ENCODE measurements at places on chromosomes 6 and 20.

GRCh38 chr6:52435345-52435744 is 15.2 kb downstream of the EFHC1 start:
- DNase-seq = no peak

GRCh38 chr20:21508230-21509078 is 5.4 kb downstream of the NKX2-2 start:
- peak; percentile 87 for DNase-seq

GRCh38 chr6:37142050-37142614 is 27.8 kb upstream of the PIM1 start:
- no peak for DNase-seq

- DNase-seq = no peak
These were observed 12.6 kb upstream of the ZFP64 start for GRCh38 chr20:52204136-52204535.

DNA sequence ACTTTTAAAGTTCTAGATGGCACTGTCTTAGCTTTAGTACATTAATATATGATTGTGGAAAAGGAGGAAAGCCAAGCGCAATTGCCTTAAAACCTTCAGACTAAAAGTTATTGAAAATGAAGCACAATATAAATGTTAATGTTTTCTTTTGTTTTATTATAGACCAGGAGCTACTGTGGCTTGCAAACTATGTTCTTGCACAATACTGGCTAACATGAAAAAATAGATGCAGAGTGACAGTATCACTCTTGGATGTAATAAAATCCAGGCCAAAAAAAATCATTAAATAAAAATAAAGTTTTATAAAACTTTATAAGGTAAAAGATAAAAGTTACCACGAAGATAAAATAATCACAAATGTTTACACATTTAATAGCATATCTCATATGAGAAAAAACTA is 18.3 kb upstream of the PLN start:
- no peak for DNase-seq

DNA sequence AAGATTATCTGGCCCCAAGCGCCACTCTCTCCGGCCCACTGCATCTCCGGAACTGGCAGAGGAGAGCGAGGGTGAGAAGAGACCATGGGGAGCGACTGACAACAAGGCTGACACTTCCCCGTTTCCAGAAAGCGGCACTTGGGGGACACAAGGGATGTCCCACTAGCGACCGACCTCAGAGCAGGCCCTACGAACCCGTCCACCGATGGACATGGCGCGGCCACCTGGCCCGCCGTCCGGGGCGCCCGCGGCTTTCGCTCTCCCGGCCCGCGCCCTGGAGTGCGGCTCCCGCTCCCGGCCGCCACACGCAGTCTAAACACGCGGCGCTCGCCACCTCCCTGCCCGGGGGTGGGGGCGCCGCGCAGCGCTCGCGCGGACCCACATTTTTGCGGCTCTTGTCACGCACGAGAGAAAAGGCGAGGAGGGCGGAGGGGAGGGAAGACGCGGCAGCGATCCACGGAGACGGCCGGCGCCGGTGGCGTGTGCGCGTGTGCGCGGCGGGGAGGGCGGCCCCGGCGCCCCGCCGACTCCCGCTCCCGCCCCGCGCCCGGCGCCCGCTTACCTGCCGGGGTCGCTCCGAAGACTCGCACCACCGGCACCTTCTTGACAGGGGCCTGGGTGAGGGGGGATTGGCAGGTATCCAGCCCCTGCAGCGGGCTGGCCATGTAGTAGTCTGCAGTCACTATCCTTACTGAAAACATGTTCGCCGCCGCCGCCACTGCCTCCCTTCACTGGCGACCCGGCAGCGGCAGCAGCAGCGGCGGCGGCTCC is 645 bp downstream of the REV3L start:
- DNase-seq = peak; percentile 57

DNA sequence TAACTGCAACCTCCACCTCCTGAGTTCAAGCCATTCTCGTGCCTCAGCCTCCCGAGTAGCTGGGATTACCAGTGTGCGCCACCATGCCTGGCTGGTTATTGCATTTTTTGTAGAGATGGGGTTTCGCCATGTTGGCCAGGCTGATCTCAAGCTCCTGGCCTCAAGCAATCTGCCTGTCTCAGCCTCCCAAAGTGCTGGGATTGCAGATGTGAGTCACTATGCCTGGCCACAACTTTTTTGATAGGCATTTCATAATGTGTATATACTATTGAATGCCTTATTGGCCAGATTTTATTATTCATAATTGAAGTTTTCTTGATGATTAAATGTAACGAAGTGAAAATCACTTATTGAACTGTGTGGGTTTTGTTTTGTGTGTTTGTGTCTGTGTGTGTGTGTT is 27.9 kb downstream of the FIG4 start:
- no peak for DNase-seq

- DNase-seq = no peak
These were observed 5.4 kb downstream of the BMP6 start for GRCh38 chr6:7731294-7731693.

- no peak for DNase-seq
These were observed 95.3 kb downstream of the FOXO3 start for GRCh38 chr6:108655806-108656651.

DNA sequence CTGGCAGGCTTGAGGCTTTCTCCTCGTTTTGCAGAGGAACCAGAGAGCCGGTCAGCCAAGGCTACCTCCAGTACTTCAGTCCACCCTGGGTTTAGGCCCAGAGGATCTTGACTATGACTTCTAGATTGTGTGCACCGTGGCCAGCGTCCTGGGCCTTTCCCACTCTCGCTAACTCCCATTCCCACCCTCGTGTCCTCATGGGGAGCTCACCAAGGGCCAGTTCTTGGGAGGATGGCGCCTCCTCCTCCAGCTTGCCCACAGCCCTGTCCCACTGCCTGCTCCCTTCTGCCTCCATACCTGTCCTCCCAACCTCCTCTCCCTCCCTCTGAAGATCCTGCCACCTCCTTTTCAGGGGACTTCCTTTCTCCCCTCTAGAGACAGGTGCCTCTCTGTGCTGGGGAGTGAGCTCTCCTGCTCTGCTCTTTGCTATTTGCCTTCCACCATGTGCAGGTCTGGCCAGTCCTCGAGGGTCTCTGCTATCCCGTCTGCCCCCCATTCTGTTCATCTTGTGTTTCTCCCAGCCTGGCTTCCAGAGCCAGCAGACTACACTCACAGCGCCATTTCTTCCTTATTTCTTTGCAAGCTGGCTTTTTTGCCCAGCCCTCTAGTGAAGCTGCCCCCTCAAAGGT is 4.4 kb upstream of the SYNJ2 start:
- no peak for DNase-seq

DNA sequence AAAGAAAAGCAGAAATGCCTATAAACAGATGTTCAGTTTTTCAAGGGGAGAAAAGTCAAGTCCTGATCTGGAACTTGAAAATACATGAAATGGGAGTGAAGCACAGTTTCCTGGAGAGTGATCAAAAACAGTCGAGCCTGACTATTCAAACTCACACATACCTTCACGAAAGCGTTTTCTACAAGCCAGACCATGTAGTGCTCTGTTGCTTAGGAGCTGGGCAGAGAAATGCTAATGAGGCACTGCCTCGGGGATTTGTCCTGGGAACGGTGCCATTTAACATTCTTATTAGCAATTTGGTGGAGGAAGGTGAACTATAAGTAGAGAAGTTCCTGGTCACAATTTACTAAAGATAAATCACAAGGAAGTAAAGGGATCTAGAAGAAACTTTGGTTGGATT is 5.9 kb downstream of the NHSL1 start:
- no peak for DNase-seq

GRCh38 chr20:9258901-9259300 is 190.0 kb downstream of the PLCB4 start:
- no peak for DNase-seq

GRCh38 chr6:63014290-63014689 is 197.0 kb upstream of the FKBP1C start:
- DNase-seq = no peak

DNA sequence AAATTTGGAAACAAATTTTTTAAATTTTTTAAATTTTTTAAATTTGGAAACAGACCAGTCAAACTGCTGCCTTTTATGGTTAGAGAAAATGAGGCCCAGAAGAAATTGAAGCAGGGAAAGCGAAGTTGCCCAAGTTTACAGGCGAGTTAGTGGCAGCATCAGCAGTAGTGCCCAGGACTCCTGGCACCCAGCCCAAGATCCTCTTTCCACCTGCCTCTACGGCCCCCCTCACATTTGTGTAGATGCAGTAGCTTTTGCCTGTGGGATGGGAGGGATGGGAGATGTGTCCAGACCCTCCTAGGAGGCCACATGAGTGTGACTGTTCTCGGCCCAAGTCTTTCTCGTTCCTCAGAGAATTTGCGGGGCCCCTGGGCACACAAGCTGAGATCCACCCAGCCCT is 49.8 kb downstream of the HNF4A start:
- no peak for DNase-seq

DNA sequence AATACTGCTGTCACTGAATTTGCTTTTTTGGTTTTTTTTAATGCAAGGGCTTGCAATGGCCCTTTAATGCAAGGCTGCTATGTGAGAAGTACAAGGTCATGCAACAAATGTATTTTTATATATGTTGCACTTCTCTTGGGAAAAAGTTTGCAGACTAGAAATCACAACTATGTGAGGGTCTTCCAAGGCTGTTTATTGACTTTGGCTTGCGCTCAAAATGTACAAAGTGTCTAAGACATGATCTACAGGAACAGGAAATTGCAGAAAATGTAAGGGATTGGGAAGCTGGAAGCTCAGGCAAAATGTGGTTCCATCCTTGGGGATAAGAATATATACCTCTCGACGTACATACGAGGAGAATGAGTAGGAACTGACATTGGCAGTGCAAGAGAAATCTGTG is 92.2 kb upstream of the F13A1 start:
- DNase-seq = no peak

DNA sequence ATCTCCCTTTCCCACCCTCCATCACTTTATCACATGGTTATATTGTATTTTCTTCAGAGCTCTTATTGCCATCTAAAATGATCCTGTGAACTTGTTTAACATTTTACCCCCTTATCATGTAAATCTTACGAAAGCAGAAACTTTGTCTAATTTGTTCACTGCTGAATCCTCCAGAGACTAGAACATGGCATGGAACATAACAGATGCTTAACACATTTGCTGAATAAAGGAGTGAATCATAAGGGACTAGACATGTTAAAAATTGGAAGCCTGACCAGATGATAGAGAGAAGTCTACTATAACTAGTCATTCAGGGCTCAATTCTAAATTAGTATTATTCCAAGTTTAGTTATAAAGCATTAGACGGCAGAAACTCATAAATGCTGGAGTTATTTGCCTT is 73.3 kb downstream of the MAN1A1 start:
- no peak for DNase-seq

DNA sequence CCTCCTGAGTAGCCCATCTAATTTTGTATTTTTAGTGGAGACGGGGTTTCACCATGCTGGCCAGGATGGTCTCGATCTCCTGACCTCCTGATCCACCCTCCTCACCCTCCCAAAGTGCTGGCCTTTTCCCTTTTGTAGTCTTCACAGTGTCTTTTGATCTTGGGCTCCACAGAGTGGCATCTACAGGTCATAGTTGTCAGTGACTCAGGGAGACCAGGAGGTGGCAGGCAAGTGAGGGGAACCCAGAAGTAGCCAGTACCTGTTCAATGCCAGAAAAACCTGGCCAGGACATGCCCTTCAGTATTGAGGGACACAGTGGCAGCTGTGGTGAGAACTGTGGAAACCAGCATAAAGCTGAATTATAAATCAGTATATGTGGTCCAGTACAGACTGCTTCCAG is 19.6 kb downstream of the RPP21 start:
- DNase-seq = no peak

GRCh38 chr6:64489763-64490162 is 854.2 kb downstream of the PHF3 start:
- DNase-seq = no peak

GRCh38 chr6:142853244-142854180 is 91.5 kb downstream of the HIVEP2 start:
- DNase-seq = no peak

GRCh38 chr20:47677635-47678453 is 107.4 kb downstream of the SULF2 start:
- DNase-seq = no peak

GRCh38 chr20:53642196-53643030 is 48.8 kb upstream of the ZNF217 start:
- DNase-seq = peak; percentile 10

- DNase-seq = no peak
These were observed 178.9 kb upstream of the MYLIP start for GRCh38 chr6:15949982-15950381.

DNA sequence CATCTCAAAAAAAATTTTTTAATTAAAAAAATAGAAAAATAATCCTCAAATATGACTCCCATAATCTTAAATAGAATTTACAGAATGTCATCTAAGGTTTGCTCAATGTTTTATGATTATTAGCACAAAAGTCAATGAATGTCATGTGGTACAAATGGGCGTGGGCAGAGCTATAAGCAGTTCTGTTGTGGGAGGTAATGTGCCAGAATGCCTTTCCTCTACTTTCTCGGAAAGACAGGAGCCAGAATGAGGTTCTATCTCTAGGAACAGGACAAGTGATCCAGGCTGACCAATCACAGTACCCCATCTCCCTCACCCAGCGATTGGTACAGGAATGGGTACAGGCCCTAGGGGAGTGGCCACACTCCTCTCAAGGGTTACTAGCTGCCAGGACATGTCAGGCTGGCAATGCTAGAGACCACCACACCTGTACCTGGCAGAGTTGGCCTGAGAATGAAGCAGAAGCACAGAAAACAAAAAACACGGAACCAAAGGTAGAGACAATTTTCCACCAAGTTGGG is 15.1 kb downstream of the RALGAPA2 start:
- no peak for DNase-seq

DNA sequence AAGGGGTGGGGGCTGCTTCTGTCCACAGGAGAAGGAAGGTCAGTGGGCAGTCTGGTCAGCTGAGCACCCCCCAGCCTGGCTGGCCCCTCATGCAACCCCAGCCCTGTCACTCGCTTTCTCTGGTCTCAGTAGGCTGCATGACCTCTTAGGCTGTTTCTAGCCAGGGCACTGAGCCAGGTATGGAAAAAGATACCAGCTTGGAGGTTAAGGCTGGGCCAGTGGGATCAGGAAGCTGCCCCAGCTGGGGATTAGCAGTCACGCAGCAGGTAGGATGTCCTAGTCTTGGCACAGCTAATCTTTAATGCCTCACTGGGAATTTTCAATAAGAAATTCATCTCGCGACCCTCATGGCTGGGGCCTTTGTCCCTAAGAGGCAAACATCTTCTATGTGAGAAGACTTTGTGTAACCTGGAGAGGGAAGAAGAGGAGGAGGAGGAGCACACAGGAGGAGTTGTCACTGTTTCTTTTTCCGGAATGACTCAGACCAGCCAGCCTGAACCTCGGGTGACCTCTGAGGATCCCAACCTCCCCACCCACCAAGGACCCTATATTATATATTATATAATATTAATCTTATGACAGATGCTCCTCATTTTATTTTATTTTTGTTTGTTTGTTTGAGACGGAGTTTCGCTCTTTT is 2.4 kb upstream of the BPIFA2 start:
- DNase-seq = no peak

GRCh38 chr6:156977527-156978291 is 200.5 kb downstream of the ARID1B start:
- no peak for DNase-seq

- no peak for DNase-seq
These were observed 143.0 kb upstream of the TNFAIP3 start for GRCh38 chr6:137724018-137724403.

Measured in substantia nigra (tissue), 51 donors.